ENCODE measurements at places on chromosomes 2 and 18.

- no peak for DNase-seq
These were observed 63.9 kb downstream of the TRPM8 start for GRCh38 chr2:233980955-233981561.

DNA sequence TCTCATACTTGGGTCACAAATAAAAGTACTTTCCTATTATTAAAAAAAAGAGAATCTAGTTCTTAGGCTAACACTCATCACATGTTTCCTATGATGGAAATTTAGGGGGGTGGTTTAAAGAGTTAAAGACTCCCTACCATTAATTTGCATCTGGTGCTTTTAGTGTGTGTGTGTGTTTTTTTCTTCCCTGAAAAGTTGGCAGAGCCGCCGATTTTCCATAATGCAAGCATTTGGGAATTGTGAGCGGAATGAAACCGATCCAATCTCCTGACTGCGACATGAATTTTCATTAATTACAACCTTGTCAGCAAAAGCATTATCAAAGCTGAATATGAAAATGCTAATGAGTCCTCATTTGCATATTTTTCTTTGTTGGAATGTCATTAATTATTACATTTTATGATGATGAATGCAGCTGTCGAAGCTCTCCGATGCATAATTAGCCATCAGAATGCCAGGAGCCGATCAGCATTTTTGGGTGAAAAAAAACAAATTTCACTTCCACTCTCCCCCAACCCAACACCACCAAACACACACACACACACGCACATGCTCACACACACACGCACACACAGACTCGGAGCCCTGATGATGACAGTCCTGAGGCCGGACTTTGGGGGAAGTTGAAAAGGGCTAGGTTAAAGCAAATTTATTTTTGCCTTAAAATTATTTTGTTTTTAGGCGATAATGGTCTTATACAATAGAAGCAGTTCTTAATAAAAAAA lies 165.4 kb downstream of the TCF4 start:
- no peak for DNase-seq

GRCh38 chr2:2181493-2181892 lies 149.6 kb downstream of the MYT1L start:
- DNase-seq = no peak

DNA sequence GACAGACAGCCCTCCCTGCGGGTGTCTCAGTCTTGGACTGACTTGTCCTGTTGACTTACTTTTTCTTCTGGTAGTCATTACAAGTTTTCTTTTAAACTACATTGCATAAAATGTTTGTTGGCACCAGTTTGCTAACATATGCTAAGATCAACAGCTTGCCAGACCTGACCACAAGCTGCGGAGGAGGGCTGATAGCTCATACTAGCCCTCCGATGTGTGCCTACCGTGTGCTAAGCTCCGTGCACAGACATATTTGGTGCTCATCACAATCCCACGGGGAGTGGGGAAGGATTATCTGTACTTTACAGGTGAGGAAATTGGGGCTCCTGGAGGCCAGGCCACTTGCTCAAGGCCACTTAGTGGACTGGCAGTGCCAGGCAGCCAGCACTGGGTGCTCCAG lies 72.8 kb upstream of the YPEL5 start:
- no peak for DNase-seq

- DNase-seq = no peak
These were observed 173.2 kb upstream of the ZNF804A start for GRCh38 chr2:184425083-184425482.

GRCh38 chr18:62741118-62741566 lies 25.8 kb downstream of the PHLPP1 start:
- peak; percentile 11 for DNase-seq

- DNase-seq = peak; percentile 38
These were observed 35.8 kb upstream of the SCLY start for GRCh38 chr2:238024986-238025385.

GRCh38 chr2:174009488-174010223 lies 44.5 kb upstream of the SP3 start:
- no peak for DNase-seq

DNA sequence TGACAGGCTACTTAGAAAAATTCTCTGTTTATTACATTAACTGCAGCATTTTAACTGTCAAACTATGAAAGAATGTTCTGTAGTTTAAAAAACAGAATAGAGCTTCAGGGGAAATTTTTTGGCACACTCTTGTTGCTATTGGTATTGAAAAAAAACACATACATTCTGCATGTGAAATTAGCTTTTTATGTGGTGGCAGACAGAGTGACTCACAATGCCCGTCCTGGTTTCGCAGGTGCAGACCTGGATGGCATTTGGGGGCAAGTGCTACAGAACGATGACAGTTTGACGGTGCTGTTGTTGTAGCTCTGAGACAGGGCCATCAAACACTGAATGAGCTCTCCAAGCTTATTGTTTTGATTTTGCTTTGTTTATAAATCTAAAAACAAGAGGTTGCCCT lies 105.0 kb upstream of the MAP3K20 start:
- peak; percentile 56 for DNase-seq

DNA sequence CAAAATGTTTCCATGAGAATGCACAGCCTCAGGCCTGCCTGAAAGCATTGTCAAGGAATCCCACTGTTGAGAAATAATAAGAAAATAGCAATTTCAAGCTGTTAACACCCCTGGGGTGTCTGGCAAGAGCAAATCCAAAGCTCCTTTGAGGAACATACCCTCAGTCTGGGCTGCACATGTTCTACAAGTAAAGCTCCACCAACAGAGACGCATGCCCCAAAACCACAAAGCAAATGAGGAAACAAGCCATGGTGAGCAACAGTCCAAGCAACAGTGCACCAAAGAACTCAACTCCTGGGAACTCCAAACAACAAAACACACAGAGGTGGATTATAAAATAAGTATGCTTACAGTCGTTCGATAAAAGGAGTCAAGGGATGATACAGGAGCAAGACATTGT lies 40.3 kb downstream of the CYP27C1 start:
- DNase-seq = no peak

DNA sequence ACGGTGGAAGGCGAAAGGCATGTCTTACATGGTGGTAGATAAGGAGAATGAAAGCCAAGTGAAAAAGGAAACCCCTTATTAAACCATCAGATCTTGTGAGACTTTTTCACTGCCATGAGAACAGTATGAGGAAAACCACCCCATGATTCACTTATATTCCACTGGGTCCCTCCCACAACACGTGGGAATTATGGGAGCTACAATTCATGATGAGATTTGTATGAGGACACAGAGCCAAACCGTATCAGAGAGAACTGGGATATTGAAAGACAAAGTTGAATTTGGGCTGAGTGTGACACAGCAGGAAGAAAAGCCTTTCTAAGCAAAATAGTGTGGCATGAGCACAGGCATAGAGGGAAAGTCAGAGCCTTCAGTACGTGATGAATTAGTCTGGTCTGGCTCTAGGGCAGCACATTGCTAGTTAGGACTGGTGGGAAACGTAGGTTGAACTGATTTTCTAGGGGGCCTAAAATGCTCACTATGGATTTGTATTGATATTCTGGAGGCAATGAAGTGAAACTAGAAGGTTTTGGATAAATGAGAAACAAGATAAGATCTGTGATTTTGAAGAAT lies 84.8 kb upstream of the RND3 start:
- DNase-seq = no peak
